ENCODE measurements at places on chromosomes 16 and 17.

DNA sequence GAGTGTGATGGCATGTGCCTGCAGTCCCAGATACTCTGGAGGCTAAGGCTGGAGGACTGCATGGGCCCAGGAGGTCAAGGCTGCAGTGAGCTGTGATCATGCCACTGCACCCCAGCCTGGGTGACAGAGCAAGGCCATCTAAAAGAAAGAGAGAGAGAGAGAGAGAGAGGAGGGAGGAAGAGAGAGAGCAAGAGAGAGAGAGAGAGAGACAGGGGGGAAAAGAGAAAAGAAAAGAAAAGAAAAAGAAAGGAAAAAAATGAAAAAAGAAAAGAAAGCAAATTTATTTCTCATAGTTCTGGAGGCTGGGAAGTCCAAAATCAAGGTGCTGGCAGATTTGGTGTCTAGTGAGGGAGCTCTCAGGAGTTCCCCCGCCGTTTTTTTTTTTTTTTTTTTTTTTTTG is 33.3 kb downstream of the RNF135 start:
- DNase-seq = no peak

- no peak for DNase-seq
Measured at GRCh38 chr16:17802571-17802970, 331.8 kb upstream of the XYLT1 start.

DNA sequence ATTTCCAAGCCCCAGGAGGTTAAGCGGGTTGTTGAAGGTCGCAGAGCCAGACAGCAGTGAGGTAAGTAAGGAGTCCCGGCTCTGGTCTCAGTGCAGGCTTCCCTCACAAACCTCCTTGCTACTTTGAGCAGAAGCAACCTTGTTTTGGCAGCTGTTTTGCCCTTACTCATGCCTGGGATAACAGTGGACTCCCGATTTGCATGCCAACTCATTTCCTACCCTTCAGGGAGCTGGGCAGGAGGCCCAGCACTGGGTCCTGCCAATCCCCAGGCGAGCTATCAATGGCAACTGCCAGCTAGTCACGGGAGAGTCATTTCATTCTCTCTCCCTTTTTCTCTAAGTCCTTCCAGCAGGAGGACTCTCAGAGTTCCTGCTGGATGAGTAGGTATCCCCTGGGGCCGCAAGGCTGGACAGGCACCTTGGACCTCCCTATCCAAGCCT is 72.0 kb upstream of the KSR1 start:
- no peak for DNase-seq

GRCh38 chr16:22789281-22789945 is 24.5 kb upstream of the HS3ST2 start:
- DNase-seq = no peak

- no peak for DNase-seq
Measured at GRCh38 chr16:31451201-31451600, 8.1 kb upstream of the ARMC5 start.

GRCh38 chr16:27398894-27399853 is 2.8 kb upstream of the IL21R start:
- no peak for DNase-seq

DNA sequence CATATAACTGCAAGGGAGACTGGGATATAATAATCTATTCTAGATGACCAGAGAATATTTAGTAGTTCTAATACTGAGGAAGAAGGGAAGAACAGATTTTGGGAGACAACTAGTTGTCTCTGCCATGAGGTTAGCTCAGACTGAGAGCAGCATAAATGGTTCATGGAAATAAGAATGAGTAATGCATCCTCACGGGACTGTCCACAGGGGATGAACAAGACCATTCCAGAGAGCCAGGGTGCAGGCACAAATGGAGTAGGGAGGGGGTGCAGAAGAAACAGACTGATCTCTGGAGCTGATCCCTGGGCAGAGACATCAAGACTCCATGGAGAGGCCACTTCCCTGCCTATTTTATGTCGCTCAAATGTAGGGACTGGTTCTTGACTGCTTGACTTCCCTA is 30.4 kb downstream of the NLRC5 start:
- no peak for DNase-seq

- no peak for DNase-seq
Measured at GRCh38 chr16:54511222-54511731, 224.7 kb upstream of the IRX3 start.
